ENCODE measurements at places on chromosomes 6 and 20. TPM values are rescaled to one million over a fixed set of nuclear protein-coding genes. Genes with fewer than 3 reads are reported as not detected.

DNA sequence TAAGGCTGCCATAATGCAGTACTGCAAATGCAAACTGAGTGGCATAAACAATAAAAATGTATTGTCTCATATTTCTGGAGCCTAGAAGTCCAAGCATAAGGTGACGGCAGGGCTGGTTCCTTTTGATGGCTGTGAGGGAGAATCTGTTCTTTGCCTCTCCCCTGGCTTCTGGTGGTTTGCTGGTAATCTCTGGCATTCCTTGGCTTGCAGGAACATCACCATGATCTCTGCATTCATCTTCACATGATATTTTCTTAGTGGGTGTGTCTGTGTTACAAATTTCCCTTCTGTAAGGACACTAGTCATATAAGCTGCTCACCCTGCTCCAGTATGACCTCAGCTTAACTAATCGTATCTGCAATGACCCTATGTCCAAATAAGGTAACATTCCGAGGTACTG is 1104.2 kb upstream of the CITED2 start:
- no peak for DNase-seq

DNA sequence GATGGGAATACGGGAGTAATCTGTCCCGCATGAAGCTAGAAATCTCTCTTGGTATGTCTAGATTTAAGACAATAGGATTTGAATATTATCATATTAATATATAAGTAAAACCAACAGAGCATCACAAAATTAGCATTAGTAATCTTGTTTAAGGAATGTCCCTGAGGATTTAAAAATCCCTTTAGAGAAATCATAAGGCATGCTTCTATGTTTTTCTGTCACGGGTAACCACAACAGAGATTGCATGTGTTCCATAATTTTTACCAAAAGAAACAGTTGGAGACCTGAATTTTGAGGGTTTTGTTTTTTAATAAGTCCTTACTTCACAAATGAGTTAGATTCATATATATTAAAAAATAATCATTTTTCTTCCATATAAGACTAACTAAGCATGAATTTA is 146.8 kb downstream of the GJA1 start:
- no peak for DNase-seq

DNA sequence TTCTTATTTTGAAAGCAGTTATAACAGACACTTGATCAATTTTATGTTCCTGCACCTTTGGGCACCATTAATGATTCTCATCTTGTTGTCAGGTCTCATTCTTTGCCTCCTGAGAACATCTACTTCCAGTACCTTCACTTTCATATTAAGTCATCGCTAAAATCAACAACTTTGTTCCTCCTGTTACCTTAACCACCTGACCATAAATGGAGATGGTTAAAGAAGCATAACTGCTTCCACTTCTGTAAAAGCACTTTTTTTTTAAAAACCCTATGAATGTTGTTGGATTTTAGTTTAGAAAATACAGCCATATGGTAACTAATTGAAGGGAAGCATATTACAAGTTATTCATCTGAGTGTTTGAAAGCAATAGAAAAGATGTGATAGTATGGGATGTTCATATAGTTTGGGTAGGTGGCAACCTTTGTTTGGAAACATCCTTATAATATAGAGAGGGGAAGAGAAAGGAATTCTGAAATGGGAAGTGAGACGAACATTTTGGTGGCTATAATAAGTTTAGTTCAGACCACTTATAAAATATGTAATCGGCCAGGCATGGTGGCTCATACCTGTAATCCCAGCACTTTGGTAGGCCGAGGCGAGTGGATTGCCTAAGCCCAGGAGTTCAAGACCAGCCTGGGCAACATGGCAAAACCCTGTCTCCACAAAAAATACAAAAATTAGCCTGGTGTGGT is 53.9 kb downstream of the AFG1L start:
- no peak for DNase-seq

DNA sequence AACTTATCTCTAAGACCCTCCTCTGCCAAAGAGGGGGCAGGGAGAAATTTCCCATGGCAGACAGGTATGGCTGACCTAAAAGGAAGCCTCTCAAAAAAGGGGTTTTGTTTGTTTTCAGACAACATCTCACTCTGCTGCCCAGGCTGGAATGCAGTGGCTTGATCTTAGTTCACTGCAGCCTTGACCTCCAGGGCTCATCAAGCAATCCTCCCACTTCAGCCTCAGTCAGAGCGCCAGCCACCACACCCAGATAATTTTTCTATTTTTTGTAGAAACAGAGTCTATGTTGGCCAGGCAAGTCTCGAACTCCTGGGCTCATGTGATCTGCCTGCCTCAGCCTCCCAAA is 3.8 kb downstream of the EZR start:
- no peak for DNase-seq

- no peak for DNase-seq
These were observed 79.5 kb upstream of the PAK5 start for GRCh38 chr20:9918348-9918747.

Gene GJA1
- not detected for total RNA-seq

GRCh38 chr6:56419191-56419590 is 171.8 kb upstream of the COL21A1 start:
- DNase-seq, result no peak

GRCh38 chr6:39333644-39334438 is 11.3 kb upstream of the KCNK16 start:
- DNase-seq, result no peak

Gene TRIM31
- not detected for total RNA-seq

GRCh38 chr6:169975286-169975685 is 223.9 kb downstream of the ERMARD start:
- no peak for DNase-seq

DNA sequence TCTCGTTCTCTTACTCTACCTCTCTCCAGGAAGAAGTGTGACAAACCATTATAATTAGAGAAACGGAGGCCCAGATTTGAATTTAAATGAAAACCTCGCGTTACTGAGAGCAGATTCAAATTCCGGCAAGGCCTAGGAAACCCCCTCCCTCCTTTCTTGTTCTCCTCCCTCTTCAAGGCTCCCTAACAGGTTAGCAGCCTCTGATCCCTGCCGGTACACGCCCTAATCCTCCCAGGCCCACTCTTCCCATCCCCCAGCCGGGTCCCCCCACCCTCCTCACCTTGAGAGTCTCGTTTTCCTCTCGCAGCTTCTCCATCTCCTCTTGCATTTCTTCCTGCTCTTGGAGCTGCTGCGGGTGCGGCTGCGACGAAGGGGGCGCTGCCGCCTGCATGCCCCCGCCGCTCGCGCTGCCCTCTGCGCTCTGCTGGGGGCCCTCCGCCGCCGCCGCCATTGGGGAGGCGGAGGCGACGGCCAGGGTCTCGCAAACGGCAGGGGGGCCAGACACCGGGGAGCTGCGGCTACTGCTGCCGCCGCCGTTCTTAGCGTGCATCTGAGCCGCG is 3.8 kb downstream of the MTCL3 start:
- peak; percentile 35 for DNase-seq

Gene NR2E1
- not detected for total RNA-seq

Gene MYB
- 3.7 TPM for total RNA-seq

GRCh38 chr6:167558246-167559177 is 233.6 kb downstream of the TTLL2 start:
- no peak for DNase-seq

- DNase-seq, result no peak
These were observed 55.4 kb downstream of the PSMG4 start for GRCh38 chr6:3314176-3314575.

DNA sequence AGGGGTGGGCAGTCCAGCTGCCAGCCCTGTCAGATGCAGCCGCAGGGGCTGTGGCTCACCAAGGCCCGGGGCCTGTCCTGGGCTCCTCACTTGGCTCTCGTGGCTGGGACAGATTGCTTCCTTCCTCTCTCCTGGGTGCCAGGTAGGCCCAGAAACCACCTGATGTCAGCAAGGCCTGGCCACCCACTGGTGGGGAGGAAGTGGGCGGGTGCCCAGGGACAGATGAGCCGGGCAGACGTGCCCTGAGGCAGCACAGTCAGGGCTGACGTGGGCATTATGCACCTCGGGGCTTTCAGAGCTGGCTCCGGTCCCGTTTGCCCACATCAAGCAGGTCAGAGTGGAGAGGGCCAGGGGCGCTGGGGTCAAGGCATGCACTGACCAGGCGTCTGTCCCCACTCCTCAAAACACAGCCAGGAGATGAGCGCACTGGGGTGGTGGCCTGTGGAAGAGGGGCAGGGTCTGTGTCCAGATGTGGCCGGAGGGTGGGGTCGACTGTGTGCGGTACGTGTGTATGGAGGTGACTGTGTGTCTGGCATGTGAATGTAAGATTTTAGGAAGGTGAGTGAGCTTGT is 133.2 kb upstream of the PTPN1 start:
- DNase-seq, result no peak

GRCh38 chr20:51054233-51054632 is 31.3 kb upstream of the KCNG1 start:
- no peak for DNase-seq

Gene SEMG1
- not detected for total RNA-seq

DNA sequence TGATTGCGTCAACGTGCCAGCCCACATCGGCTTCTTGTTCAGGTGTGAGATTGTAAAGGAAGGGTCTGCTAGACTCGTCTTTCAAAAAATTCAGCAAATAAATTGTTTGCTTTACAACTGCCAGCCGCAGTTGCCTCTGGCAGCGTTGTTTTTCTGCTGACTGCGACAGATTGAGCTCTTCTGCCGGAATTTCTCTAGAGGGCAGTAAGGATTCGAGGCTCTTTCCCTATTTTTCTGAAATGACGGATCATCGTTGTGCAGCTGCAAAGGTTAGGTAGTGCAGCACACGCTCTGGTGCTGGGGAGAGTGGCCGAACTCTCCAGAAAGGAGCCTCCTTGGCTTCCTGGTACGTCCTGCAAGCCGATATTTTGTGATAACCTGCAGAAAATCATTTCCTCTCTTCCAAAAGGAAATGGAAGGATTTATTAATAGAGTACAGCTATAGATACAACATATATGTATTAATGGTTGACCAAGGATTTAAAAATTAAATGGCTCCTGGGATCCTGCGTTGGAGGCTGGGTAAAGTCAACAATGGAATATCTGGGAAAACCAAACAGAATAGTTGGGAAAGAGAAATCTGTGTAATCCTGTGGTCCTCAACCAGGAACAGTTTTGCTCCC is 121.9 kb upstream of the ZFP64 start:
- no peak for DNase-seq

DNA sequence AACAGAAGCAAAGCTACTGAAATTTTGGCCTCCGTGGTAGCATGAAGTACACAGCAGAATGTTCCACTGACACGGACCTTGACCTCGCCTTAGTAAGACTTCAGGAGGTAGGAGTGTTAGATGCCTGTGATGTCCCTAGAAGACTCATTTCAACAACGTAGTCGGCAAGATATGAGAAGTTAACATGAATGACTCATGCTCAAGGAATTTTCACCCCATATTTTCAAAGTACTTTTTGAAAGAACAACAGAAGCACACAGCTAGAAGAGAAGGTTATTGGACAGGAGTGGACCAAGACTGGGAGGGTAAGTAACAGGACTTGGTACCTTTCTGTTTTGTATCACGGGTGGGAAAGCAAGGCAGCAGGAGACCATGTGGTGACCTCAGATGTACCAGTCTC is 78.0 kb downstream of the DZANK1 start:
- DNase-seq, result no peak
